ENCODE measurements at places on chromosomes 6 and 20.

GRCh38 chr20:34213213-34213612, 28.0 kb upstream of the ASIP start:
- DNase-seq = no peak

- no peak for DNase-seq
Measured at GRCh38 chr6:104884867-104885517, 25.3 kb upstream of the HACE1 start.

DNA sequence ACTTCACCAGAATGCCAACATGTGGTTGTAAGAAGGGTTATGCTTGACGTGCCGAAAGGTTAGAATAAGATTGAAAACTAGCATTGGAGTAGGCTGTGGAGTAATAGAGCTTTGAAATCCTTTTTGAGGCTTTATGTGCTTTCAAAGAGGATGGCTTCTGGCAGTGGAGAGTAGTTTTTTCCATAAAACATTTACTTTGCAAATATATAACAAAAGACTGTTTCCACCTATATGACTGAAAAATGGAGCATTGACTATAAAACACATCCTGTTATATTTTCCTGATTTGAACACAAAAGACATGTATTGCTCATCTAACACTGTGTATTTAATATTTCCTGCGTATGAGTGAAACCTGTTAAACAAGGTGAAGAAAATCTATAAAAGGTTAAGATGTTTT, 38.8 kb downstream of the ZFAND3 start:
- no peak for DNase-seq

DNA sequence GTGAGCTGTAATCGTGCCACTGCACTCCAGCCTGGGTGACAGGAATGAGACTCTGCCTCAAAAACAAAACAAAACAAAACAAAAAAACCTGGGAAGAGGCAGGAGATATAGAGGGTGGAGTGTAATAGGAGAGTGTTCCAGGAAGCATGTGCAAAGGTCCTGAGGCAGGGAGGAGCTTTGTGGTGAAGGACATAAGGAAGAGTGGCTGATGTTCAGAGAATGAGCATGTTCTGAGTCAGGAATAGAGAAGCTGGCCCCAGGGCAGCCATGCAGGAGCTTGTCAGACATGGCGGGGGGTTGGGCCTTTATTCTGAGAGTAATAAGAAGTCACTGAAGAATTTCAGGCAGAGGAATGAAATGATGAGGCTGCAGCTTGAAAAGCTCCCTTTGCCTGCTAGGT, 337.0 kb downstream of the CDH26 start:
- no peak for DNase-seq

DNA sequence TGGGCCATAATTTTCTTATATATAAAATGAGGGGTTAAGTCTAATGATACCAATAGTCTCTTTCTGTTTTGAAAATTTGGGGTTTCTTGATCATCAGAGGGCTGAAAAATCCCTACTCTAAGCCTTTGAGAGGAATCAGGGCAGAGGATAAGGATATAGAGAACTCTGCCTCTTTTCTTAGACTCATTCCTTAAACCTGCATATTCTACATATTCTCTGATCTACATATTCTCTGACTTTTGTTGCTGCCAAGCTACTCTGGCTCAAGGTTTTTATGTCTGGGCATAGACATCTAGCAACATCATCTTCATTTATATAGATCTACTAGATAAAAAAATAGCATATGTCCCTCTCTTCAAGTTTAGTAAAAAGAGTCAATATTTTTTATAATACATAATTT, 71.2 kb downstream of the FLRT3 start:
- DNase-seq = no peak

DNA sequence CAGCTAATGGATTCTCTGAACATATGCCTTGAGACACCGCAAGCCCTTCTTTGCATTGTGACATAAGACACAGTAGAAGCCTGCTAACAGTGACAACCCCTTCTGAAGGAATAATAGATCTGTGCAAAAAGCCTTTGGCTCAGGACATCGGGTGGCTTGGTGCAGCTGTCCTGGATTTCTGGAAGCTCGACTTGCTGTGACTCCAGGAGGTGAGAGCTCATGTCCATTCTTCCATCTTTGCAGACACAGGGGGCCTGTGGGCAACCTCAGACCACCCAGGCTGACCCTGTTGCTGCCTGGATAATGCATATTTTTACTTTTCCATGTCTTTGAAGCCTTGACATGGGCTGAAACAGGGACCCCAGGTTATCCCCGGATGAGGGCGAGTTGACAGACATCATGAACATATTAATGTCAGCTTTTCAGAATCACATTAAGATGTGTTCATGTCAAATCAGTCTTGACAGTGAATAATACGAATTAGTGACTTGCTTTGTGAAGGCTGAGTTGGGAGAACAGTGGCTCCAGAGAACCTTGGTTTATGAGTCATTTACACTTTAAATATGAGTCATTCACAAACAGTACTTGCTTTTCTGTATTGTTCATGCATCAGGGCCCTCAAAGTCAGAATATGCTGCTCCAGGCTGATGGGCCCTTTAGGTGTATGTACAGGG, 66.8 kb upstream of the IYD start:
- peak; percentile 21 for DNase-seq

- DNase-seq = no peak
Measured at GRCh38 chr20:36319356-36320260, 13.5 kb downstream of the DLGAP4 start.

DNA sequence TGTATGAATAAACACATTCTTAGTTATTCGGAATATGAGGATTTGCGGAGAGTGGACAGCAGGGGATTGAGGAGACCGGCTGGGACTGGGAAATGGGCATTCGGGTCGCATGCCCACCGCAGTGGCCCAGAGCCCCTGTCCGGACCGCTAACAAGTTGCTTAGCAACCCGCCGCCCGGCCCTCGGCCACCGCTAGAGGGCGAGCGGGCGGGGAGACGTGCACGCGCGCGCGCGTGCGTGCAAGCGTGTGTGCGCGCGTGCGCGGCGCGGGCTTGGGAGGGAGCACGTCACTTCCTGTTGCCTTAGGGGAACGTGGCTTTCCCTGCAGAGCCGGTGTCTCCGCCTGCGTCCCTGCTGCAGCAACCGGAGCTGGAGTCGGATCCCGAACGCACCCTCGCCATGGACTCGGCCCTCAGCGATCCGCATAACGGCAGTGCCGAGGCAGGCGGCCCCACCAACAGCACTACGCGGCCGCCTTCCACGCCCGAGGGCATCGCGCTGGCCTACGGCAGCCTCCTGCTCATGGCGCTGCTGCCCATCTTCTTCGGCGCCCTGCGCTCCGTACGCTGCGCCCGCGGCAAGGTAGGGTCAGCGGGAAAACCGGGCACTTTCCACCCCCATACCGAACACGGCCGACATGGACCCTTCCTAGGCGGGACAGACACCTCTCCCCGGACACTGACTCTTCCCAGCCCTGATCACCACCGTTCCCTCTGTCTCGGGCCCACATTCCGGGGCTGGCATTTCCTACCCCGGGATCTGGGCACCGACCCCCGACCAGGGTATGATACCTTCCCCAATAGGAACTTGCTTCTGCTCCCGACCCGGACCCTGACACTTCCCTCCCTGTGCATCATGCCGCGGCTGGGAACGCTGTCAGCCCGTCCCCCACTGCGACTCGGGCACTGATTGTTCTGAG, at the start of gene HM13:
TSS of gene HM13 (plus strand) at position 289 of the 918 bp plus-strand sequence. CDS start at position 399, 110 bp downstream.
- DNase-seq = peak; percentile 90

GRCh38 chr6:2158596-2159271, 86.7 kb downstream of the GMDS start:
- peak; percentile 17 for DNase-seq

DNA sequence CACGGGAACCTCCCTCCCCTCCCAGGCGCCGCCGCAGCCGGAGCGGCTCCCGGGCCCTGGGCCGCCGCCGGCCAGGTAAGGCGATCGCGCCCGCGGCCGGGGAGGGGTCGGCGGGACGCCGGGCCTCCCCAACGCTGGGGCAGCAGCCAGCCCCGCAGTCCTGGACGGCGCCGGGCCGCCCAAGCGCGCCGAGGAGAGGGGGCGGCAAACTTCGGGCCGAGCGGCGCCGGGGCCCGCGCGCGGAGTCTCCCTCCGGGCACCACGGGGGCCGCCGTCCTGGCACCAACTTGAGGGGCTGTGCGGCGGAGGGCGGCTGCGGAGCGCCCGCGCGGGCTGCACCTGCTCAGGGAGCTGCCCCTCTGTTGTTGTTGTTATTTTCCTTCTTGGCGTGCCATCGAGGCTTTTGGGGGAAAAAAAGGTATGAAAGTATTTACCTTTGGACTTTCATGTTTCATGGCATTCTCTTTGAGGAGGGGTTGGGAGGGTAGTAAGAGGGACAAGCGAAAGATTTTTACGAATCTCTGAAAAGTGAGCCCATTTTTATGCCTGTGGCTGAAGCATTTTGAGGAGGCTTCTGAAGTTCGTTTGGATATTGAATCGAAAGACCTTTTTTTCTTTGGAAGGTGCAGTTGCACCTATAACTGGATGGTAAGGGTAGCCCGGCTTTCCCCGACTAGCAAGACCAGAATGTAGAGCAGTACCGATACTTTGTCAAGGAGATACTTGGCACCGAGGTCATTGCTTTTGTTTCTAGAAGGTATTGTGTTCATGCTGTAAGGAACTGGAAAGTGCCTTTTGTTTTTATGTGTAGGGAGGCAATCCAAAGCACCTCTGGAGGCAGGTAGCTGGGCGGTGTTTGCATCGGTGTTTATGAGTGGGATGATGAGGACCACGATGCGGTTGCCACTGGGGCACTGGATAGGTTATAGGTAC, at the start of gene RNF182:
TSS of gene RNF182 (plus strand) at position 4 of the 933 bp plus-strand sequence. CDS start 52,168 bp downstream, outside the sequence.
- peak; percentile 67 for DNase-seq

GRCh38 chr6:16470502-16471221, 232.3 kb downstream of the GMPR start:
- peak; percentile 38 for DNase-seq

DNA sequence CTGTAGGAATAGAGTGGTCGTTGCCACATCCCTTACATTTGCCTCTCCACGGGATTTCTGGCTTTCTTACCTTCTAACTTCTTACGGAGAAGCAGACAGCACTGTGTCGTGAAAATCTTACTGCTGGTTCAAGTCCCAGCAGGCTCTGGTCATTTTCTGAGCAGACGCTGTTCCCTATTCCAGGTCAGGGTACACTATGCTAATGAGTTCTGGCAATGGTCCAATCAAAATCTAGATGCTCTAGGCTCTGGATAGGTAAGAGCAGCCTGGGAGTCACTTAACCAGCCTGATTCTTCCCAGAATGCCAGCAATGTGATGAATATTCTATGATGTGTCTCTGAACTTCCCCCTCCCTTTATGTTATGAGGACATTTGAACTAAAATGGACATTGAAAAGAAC, at the start of gene GCM1:
TSS of gene GCM1 (minus strand) at position 158 of the 400 bp plus-strand sequence. CDS start 3,209 bp downstream, outside the sequence.
- no peak for DNase-seq

DNA sequence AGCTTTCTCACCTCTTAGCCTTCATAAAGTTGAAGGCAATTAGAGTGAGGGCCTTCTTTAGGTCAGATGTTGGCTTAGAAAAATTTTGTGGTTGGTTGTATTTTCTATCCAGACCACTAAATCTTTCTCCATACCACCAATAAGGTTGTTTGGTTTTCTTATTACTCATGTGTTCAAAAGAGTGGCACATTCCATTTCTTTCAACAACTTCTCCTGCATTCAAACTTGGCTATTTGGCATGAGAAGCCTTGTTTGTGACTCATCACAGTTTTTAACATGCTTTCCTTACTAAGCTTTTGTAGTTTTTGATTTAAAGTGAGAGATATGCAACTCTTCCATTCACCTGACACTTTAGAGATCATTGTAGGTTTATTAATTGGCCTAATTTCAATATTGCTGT, 949.6 kb downstream of the TBC1D32 start:
- no peak for DNase-seq

GRCh38 chr20:9616833-9617461, 102.6 kb downstream of the LAMP5 start:
- DNase-seq = peak; percentile 59

DNA sequence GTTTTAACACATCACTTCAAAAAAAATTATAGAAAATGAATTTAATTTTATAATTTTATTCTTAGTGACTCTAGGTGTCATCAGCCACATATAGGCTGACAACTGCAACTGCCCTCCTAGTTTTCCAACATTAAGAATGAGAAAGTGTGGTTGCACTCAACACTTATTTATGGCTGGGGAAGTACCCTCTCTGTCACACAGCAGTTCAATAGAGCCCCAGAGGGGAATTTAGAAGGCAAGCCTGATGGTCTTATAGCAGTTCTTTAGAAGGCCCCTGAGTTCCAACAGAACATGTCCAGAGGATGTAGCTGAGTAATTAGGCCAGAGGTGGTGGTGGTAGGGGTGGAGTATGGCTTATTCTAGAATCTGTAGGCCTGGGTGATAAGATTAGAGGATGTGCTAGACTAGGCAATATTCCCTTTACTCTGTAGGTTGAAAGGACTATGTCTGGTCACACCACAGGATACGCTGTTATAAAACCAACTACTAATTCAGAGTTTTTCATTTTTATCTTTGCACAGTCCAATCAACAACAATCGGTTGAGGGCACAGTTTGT, 226.5 kb upstream of the CITED2 start:
- DNase-seq = peak; percentile 13

- DNase-seq = no peak
Measured at GRCh38 chr20:36969051-36969450, 17.5 kb upstream of the SAMHD1 start.

GRCh38 chr20:58523971-58524315, 8.7 kb upstream of the APCDD1L start:
- DNase-seq = no peak

DNA sequence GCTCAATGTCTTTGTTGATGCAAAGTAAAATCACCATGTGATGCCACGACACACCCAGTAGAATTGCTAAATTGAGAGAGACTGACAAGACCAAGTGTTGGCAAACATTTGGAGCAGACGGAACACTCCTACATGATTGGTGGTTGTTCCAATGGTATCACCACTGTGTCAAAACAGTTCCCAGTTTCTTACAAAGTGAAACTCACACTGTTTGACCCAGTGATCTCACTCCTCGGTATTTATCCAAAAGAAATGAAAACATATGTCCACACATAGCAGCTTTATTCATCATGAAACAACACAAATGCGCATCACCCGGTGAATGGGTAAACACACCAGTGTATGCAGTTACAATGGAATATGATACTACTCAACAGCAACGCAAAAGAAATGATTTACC, 74.0 kb upstream of the SULF2 start:
- DNase-seq = no peak

- DNase-seq = no peak
Measured at GRCh38 chr20:24469894-24470745, 691 bp downstream of the SYNDIG1 start.

GRCh38 chr6:25875563-25875905, 1.5 kb upstream of the SLC17A3 start:
- DNase-seq = no peak

DNA sequence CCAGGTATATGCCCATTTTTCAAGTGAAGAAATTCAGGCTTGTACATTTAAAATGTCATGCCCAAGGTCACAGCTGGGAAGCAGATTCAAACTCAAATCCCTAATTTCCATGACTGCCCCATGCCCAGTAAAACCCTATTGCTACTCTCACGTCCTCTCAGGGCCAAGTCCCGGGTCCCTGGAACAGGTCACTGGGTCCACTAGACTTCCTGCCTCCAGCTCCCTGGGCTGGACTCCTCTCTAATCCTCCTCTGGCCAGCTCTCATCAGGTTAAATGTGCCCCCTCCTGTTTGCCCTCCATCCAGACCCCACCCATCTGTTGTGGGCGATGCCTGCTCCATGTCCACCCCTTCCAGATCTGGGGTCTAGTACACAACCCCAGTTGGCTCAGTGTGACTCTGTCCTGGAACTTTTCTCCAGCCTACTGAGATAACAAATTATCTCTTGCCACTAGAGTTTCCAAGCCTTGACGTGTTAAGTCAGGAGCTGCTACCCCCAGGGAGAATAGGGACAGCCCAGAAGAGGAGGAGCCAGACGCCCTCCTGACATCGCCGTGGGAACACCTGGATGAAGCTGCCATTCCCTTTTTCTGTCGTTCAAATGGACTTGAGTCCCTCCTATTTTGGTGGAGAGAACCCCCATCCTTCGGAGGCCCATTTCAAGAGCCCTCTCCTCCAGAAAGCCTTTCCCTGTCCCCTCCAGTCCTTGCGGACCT, 3.7 kb upstream of the SPDEF start:
- no peak for DNase-seq

All from stimulated activated CD4-positive, alpha-beta T cell treated with anti-CD3 and anti-CD28 coated beads, Interleukin-15, amount 100 ng/mL, for 24 hours (primary cell).